ELF-1 (cell line): ENCODE measurements at places on chromosomes 7 and 10.

- DNase-seq, result no peak
These were observed 6.1 kb downstream of the PKD1L1 start for GRCh38 chr7:47942132-47942531.

- no peak for DNase-seq
These were observed 115.4 kb downstream of the MDFIC start for GRCh38 chr7:115037128-115037802.

- DNase-seq, result no peak
These were observed 511.0 kb upstream of the PCDH15 start for GRCh38 chr10:55311848-55312635.

GRCh38 chr7:70856901-70857630, 274.9 kb upstream of the GALNT17 start:
- DNase-seq, result peak; percentile 94

DNA sequence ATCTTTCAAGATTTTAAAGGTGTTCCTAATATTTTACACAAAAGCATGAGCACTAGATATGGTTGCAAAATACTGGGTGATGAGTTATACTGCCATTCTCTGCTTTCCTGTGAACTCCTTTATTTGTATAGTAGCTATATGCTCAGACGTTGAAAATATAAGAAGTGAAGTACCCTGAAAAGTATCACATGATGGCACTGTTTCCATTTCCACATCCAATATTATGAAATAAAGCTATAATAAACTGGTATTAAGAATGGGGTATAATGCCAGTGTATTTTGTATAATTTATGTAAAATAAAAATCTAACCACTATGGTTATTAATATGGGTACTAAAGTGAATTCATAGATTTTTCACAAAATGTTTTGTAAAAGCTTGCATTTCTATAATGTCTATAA, 79.6 kb upstream of the FOXP2 start:
- no peak for DNase-seq

GRCh38 chr7:64611717-64612116, 48.8 kb upstream of the ZNF680 start:
- DNase-seq, result no peak

GRCh38 chr7:2108501-2109250, 124.1 kb downstream of the MAD1L1 start:
- DNase-seq, result no peak

- DNase-seq, result no peak
These were observed 260.4 kb upstream of the NFE2L3 start for GRCh38 chr7:25891591-25891990.

DNA sequence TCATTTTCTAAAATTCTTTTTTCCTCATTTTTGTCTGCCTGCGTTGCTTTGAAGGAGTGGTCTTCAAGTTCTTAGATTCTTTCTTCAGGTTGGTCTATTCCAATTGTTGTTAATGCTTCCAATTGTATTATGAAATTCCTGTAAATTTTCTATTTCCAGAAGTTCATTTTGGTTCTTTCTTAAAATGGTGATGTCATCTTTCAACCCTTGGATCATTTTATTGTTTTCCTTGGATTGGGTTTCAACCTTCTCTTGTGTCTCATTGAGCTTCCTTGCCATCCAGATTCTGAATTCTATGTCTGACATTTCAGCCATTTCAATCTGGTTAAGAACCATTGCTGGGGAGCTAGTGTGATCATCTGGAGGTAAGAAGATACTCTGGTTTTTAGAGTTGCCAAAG, 33.1 kb downstream of the PNLIPRP2 start:
- no peak for DNase-seq

DNA sequence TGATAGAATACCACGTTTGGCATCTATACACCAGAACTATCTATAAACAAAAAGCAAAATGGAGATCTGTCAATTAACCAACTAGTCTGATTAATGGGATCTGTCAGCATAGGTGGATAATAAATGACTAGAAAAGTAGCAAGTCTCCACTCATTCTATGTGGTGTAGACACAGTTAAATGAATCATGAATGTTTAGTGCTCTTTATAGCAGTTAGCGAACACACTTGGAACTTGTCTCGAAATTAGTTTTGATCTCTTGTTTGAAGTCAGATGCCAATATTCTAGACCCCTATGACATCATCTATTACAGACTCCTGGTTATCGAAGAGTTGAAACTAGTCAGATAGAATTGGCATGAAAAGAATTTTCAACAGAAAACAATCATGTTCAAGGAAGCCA, 259.7 kb downstream of the AHR start:
- DNase-seq, result no peak

GRCh38 chr10:58818900-58819299, 306.2 kb downstream of the BICC1 start:
- no peak for DNase-seq

DNA sequence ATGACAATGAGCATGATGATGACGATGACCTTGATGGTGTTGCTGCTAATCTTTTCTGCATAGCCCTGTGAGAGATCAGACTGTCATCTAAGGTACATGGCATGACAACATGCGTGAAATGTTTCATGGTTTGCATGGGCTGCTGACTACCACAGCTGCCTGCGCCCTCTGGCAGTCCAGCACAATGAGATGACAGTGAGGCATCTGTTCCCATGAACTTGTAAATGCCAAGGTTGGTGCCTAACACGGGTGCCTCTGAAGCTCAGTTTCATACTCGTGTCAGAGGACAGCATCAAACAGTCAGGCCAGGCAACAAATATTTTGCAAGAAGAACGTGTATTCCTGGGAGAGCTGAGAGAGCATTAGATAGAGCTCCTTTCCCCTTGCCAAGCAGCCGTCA, 122.0 kb upstream of the PRKCQ start:
- DNase-seq, result no peak

DNA sequence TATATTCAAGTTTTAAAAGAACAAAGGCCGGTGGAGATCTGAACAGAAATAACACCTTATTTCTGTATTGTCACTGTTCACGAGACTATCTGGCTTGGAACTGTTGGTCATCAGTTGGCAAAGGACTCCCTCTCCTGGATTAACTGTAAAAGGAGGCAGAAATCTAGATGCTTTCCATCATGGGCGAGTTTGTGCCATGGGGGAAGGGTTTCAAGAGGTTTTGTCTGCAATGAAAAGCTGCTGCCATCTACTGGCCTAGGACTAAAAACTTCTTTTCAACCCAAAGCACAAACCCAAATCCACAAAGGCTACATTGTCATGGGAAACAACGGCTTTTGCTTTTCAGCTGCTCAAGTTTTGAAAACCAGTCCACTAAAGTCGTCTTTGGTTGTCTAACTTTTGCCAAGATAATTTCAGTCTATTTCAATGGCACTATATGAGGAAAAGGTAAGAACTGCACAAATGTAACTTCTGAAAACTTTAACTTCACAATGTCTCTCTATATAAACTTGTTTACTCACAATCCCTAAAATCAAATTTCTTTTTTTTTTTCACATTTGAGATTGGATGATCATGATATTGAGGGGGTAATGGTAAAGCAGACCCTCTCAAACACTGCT, 196.8 kb downstream of the SKAP2 start:
- DNase-seq, result peak; percentile 90

DNA sequence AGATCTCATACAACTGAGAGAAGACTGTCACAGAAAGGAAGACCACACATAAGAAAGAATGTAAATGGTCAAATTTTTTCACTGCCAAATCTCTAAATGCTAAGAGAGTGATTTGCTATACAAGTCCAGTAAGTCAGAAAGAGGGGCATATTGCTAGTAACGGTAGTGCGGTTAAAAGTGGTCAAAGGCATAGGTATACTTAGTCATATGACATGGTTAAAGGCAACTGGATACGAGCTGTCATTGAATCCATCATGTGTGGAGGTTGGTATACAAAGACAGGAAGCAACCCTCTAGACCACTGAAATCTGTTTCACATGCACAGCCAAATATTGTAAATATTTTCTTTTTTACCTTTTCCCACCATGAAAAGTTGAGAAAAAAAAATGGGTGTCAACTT, 4.8 kb downstream of the INHBA start:
- DNase-seq, result no peak

DNA sequence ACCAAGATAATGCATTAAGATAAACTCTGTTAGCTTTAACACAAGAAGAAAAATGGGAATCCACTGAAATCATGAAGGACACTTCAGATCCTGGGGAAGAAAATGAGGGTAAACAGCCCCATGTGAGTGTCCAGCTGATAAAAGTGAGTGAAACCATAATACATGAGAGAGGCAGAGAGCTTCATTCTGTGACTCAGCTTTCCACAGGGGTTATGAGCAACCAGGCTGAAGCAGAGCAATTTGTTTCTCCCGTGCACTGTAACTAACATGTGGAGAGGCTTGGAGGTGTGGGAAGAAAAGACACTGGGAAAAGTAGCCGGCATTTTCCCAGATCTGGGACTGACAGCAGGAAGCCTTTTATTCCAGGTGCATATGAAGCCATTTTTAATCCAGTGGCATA, 971.7 kb downstream of the ANKRD7 start:
- no peak for DNase-seq
